CD4-positive, alpha-beta T cell (primary cell): ENCODE measurements at places on chromosomes 12 and 14.
A peak's percentile ranks its signal among the peaks of the same experiment; 100 is the strongest.

GRCh38 chr14:49218436-49219092 lies 367.6 kb downstream of the RPS29 start:
- DNase-seq = no peak

DNA sequence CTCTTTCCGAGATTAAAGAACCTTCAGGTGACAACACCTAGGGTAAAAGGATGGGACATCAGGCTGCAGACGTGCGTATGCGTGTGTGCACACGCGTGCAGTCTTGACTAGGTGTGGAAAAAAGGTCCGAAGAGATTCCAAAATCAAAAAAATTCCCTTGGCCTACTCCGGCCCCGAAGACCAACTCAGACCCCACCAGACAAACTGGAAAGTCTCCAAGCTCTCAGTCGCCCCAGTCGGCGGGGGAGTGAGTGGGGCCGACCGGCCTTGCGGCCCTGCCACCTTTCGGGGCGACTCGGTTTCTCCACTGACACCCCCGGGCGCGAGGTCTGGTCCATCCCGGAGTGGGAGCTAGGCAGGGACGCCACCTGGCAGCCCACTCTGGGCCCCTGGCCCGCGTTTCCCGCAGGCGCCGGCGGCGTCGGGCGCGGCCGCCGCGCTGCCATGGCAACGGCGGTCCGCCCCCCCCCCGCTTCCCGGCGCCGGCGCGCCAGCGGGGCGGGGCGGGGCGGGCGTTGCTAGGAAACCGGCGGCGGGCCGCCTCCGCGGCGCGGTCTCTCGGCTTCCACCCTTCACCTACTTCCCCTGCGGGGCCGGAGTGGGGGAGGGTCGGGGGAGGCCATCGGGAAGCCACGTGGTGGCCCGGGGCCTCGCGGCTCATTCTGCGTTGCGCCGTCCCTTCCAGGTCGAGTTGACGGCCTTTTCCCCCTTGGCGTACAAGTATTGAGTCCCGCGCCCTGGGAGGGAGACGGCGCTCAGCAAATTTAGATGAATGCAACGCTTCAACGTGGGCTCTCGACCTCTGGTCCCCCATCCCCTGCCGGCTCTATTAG lies 253.1 kb downstream of the EFCAB11 start:
- peak; percentile 92 for DNase-seq

- peak; percentile 60 for DNase-seq
Measured at GRCh38 chr14:81474148-81474492, 59.5 kb downstream of the SEL1L start.

DNA sequence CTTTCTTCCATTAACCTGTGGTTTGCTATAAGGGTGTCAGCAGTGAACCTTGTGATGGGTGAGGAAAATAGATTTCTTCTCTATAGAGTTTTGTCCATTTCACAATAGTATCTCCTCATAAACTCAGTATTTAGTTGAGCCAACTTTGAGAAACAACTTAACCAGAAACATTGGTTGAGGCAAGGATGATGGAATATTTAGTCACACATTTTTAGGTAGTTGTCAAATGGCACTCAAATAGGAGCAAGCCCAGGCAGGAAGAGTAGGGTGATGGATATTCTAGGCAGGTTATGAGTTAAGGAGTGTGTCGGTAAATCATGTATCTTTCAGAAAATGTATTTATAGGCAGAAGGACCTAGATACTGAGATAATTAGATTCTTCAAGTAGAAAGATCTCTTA lies 1267.6 kb downstream of the SLC16A7 start:
- DNase-seq = no peak

DNA sequence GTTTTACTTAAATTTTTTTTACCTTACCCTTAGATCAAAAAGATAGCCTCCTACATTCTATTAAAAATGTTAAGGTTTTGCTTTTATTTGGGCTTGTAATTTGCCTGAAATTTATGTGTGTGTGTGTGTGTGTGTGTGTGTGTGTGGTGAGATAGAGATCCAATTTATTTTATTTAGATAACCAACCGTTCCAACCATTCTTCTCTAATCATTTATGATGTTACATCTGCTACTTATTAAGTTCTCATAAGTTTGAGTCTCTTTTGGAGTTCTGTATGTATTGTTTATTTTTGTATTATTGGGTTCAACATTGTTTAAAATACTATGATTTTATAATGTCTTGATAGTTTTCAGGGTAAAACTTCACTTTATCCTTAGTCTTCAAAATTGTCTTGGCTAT lies 70.6 kb upstream of the PAWR start:
- no peak for DNase-seq

DNA sequence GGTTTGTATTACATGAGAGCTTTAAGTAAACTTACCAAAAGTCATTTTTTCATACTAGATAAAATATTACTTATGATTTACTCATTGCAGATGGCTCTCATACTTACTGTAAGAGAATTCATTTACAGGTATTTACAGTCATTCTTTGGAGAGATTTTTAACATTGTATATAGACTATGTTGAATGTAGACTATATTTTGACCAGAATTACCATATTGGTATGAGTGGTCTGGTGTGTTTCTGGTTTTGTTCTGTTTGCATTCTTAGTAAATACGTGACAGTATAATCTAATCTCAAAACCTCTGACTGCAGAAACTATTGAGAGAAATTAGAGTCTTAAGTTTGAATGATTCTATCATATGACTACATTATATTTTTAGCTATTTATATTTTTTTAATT lies 91.1 kb downstream of the USP15 start:
- DNase-seq = no peak

DNA sequence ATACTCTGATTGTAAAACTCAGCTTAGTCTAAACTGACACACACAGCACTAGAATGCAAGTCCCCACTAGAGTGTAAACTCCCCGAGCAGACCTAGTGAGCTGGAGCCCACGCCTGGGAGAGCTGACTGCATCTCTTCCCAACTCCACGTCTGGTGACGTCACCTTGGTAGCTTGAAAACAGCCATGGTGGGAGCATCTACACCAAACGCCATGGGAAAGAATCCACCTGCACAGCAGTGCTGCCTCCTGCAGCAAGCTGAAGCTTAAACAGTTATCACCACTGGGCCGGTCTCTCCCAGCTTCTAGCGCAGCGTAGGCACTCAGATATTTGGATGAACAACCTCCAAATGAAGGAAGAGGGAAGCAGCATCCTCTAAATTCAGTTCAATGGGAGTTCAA lies 4.3 kb upstream of the PAPLN start:
- no peak for DNase-seq

DNA sequence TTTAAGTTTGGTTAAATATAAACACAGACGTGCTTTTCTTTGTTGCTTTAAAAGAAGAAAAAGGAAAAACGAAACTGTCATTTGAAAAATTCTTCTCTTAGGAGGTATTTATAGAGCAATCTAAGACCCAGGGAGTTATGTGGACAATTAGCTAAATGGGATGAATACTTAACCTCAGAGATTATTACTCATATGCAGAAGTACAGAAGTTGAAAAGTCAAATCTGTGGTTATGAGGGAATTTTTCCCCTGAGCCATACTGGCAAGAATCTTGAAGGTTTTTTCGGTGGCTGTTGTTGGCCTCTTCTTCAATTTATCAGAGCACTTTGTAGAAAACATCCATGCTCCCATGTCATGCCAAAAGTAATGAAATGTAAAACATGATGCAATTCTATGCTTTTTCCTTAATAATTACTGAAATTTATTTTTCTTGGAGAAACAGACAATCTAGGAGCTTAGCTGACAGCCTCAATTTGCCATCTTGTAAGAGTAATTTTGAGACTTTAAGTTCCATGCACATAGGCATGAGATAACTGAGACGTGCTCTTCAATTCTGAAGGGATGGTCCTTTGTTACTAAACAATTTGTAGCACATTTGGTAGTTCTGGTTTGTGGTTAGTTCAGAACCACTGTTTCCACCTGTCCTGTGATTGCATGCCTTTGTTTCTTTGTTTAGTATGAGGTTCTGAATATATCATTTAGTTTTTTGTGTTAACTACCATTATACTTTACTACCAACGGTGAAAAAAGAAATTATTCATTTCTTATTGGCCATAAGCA lies 126.6 kb downstream of the BCAT1 start:
- DNase-seq = no peak

GRCh38 chr12:120999191-121000120 lies 16.8 kb downstream of the C12orf43 start:
- DNase-seq = no peak

DNA sequence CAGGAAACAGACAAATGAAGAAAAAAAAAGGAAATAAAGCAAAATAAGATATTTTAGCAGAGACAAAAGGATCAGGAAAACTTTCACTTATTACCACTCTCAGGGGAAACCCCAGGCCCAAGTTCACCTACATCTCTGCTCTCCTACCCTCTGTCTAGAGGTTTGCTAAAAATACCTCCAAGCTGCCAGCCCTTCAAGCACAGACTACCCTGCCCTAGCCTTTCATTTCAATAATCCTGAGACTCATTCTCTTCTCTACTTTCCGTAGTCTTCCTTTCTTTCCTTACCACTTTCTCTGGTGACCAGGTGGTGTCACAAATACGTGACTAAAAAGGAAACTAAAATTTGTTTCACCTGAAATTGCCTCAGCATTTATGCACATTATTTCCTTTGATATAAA lies 33.8 kb downstream of the RPAP3 start:
- no peak for DNase-seq
